Activated naive CD4-positive, alpha-beta T cell treated with anti-CD3 and anti-CD28 coated beads for 36 hours (primary cell): ENCODE measurements at places on chromosomes 4 and X.

DNA sequence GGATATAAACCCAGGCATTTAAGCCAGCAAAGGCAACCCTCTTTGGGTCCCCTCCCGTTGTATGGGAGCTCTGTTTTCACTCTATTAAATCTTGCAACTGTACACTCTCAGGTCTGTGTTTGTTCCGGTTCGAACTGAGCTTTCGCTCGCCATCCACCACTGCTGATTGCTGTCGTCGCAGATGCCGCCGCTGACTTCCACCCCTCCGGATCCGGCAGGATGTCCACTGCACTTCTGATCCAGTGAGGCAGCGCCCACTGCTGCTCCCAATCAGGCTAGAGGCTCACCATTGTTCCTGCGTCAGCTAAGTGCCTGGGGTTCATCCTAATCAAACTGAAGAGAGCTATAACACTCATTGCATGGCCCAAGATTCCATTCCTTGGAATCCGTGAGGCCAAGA is 49.2 kb downstream of the ENOPH1 start:
- no peaks in the 10 kb centered on the region for H3K27me3 ChIP-seq
- H3K36me3 ChIP-seq, result peaks cover 23% of the 10 kb centered on the region
- no peak overlapping the region for H3K4me3 ChIP-seq
- H3K27ac ChIP-seq, result no peak overlapping the region
- DNase-seq, result no peak

- H3K4me1 ChIP-seq, result no peaks in the 10 kb centered on the region
- no peaks in the 10 kb centered on the region for H3K36me3 ChIP-seq
- H3K4me3 ChIP-seq, result no peak overlapping the region
- DNase-seq, result no peak
- H3K27me3 ChIP-seq, result no peaks in the 10 kb centered on the region
- no peak overlapping the region for H3K27ac ChIP-seq
These were observed 32.7 kb upstream of the JADE1 start for GRCh38 chr4:128776794-128777216.

DNA sequence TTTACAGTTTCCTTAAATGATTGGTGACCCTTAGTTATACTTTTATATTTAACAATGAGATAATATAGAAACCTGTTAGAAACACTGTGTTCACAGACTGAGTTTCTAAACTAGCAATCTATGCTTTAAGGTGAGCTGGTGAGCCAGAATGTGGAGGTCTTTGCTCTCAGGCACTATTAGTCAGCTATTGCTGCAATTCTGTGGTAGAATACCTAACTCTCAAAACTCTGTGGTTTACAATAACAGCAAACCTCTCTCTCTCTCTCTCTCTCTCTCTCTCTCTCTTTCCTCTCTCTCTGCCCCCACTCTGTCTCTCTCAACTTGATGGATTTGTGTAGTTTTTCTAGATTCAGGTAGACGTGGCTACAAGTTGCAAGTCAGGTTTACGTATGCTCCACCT is 17.6 kb upstream of the LCORL start:
- H3K4me1 ChIP-seq, result no peaks in the 10 kb centered on the region
- H3K27ac ChIP-seq, result no peak overlapping the region
- peaks cover 22% of the 10 kb centered on the region for H3K27me3 ChIP-seq

DNA sequence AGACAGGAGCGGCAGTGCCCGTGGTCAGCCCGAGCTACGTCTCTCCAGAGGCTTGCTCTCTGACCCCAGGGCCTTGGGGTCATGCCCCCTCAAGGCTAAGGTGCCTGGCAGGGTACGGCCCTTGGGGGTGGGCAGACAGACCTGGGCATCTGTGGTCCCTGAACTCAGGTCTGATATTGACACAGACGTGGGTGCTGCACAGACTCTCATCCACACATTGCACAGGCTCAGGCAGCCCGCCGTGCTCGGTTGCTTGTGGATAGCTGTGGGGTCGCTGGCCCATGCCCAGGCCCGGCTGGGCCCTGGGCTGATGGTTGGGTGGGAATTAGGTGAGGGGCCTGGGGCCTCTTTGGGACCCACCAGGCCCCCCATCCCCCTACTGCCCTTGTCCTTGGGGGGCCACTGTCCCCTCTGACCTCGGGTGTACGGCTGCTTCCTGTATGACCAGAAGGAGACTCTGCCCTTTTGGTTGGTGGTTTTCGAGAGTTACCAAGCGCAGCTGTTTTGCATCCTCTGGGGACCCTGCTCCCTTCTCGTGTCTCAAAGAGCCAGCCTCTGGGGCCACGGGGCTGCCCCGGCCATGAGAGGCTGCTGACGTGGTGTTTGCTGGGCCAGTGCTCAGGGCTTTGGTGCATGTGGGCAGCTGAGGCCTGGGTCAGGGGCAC is 10.1 kb downstream of the FGFRL1 start:
- peaks cover 7% of the 10 kb centered on the region for H3K4me1 ChIP-seq
- peaks cover 5% of the 10 kb centered on the region for H3K36me3 ChIP-seq
- H3K27me3 ChIP-seq, result no peaks in the 10 kb centered on the region
- H3K4me3 ChIP-seq, result no peak overlapping the region

- no peaks in the 10 kb centered on the region for H3K4me1 ChIP-seq
- DNase-seq, result no peak
- H3K4me3 ChIP-seq, result no peak overlapping the region
- H3K27me3 ChIP-seq, result no peaks in the 10 kb centered on the region
- no peaks in the 10 kb centered on the region for H3K36me3 ChIP-seq
- H3K27ac ChIP-seq, result no peak overlapping the region
These were observed 207.8 kb upstream of the DCAF8L1 start for GRCh38 chrX:28189011-28189410.

DNA sequence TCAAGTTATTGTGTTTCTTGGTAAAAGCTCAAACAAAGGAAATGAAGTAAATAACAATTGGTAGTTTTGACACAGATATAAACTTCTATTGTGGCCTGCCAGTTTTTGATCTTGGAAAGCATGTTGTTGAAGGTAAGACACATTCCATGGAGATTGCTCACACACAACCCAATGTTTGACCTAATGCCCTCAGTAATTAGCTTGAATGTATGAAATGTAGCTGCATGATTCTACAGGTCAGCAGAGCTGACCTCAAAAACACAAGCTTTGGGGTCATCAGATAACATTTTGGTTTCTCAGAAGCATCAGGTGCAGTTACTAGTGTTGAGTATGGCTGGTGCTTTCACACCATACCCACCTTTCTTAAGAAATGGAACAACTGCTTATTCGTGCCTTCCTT is 16.5 kb downstream of the GPR173 start:
- DNase-seq, result no peak
- H3K4me1 ChIP-seq, result no peaks in the 10 kb centered on the region
- H3K4me3 ChIP-seq, result no peak overlapping the region
- H3K27me3 ChIP-seq, result no peaks in the 10 kb centered on the region
- no peaks in the 10 kb centered on the region for H3K36me3 ChIP-seq

- H3K4me3 ChIP-seq, result no peak overlapping the region
- H3K4me1 ChIP-seq, result peaks cover 16% of the 10 kb centered on the region
- H3K36me3 ChIP-seq, result peaks cover 4% of the 10 kb centered on the region
- peaks cover 44% of the 10 kb centered on the region for H3K27me3 ChIP-seq
- no peak overlapping the region for H3K27ac ChIP-seq
These were observed 53.9 kb upstream of the PDLIM3 start for GRCh38 chr4:185589067-185589836.

DNA sequence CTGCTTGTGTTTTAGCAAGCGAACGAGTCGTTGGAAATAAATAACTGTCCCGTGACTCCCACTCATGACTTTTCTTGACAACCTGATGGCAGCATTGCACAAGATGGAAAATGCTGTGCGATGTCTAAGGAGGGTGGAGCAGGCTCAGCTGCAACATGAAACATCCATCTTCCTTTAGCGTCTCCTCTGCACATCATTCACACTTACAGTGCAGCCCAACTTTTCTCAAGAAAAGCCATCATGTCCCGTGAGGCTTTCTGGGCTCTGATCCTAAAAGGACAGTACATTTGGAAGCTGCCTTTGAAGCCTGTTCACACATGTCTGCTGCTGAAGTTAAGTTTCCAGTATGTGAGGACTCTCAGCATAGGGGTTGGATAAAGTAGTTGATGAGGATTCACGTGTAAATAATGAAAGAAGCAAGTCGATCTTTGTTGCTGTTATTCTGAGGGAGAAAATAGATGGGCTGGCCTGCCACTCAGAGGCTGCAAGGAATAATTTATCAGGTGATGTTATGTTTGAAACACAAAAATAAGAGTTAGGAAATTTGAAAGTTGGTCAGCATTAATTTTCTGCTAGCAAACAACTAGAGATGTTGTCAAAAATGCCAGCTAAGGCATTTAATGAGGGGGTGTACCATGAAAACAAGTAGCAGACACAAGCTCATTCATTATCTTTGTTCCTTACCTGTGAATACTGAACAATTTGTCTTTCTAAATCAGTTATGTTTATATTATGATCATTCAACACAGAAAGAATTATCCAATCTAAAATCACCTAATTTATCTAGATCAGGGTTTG is 328.7 kb upstream of the ZFP42 start:
- no peak overlapping the region for H3K27ac ChIP-seq
- no peaks in the 10 kb centered on the region for H3K4me1 ChIP-seq
- no peak overlapping the region for H3K4me3 ChIP-seq

DNA sequence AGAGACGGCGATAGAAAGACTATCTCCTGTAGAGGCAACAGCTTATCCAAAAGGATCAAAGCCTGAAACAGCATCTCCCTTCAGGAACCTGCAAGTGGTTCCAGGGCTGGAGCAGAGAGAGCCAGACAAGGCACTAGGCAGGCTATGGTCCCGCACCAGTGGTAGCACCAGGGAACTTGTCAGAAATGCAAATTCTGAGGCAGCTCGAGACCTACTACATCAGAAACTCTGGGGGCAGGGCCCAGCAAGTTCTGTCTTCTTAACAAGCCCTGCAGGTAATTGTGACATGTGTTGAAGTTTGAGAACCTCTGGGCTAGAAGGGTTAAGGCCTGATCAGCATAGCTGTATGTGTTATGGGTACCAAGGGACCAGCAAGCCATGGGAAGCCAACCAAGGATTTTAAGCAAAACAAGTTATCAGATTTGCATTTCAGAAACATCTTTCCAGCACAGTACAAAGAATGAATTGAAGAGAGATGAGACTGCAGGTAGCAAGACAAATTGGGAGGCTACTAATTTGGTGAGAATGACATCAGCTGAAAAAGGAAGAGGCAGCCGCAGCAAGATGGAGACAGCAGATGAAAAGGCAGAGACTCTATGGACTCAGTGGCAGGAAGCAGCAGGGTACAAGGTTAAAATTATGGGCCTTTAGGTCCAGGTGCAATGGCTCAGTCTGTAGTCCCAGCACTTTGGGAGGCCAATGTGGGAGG is 139.7 kb downstream of the TSPAN5 start:
- no peak for DNase-seq
- H3K36me3 ChIP-seq, result peaks cover 2% of the 10 kb centered on the region
- no peaks in the 10 kb centered on the region for H3K27me3 ChIP-seq
- no peak overlapping the region for H3K4me3 ChIP-seq

GRCh38 chrX:46500054-46500453 is 45.2 kb downstream of the ZNF674 start:
- no peak overlapping the region for H3K27ac ChIP-seq
- H3K4me3 ChIP-seq, result no peak overlapping the region
- H3K36me3 ChIP-seq, result peaks cover 35% of the 10 kb centered on the region
- no peak for DNase-seq
- no peaks in the 10 kb centered on the region for H3K4me1 ChIP-seq
- no peaks in the 10 kb centered on the region for H3K27me3 ChIP-seq

DNA sequence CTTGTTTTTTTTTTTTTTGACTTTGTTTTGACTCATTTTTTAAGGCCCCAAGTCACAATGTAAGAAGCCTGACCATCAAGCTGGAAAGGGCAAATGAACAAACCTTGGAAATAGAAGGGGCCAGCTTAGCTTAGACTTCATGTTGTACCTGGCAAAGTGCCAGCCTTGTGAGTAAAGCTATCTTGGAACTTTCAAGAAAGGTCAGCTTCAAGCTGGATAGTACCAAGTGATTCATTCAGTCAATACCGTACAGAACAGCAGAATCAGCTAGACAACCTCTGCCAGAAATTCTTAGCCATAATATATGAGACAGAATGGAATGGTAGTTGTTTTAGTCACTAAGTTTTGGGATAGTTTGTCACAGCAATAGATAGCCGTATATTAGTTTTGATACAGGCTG is 1492.2 kb upstream of the TENM3 start:
- no peak overlapping the region for H3K4me3 ChIP-seq
- no peaks in the 10 kb centered on the region for H3K36me3 ChIP-seq
- H3K27ac ChIP-seq, result no peak overlapping the region
- no peaks in the 10 kb centered on the region for H3K27me3 ChIP-seq
- DNase-seq, result no peak

DNA sequence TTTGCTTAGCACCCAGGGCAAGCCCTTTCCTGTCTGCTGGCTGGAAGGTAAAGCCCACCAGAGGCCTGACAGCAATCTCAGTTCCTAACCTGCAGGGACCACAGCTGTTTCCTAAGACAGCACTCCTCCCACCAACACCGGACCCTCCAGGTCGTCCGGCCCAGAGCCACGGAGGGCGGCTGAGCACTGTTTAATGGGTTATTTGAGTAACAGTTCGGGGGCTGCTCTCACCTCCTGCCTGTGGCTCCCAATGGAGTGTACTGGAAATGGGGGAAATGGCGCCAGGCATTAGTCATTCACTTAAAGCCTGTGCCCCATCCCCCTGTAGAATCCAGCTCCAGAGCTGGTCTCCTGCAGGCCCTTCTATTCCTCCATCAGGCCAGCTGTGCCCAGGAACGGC is 81.6 kb upstream of the ADRA2C start:
- no peak overlapping the region for H3K4me3 ChIP-seq
- no peaks in the 10 kb centered on the region for H3K27me3 ChIP-seq
- no peak overlapping the region for H3K27ac ChIP-seq
- no peaks in the 10 kb centered on the region for H3K36me3 ChIP-seq
- no peaks in the 10 kb centered on the region for H3K4me1 ChIP-seq

GRCh38 chrX:121949041-121949760 is 901.8 kb downstream of the GLUD2 start:
- no peaks in the 10 kb centered on the region for H3K36me3 ChIP-seq
- DNase-seq, result no peak
- H3K4me3 ChIP-seq, result no peak overlapping the region
- no peaks in the 10 kb centered on the region for H3K27me3 ChIP-seq
- H3K4me1 ChIP-seq, result no peaks in the 10 kb centered on the region

- H3K27me3 ChIP-seq, result peaks cover 16% of the 10 kb centered on the region
- H3K4me1 ChIP-seq, result peaks cover 8% of the 10 kb centered on the region
- H3K27ac ChIP-seq, result no peak overlapping the region
- no peaks in the 10 kb centered on the region for H3K36me3 ChIP-seq
These were observed 11.4 kb upstream of the FGF2 start for GRCh38 chr4:122815248-122815647.

GRCh38 chr4:148238086-148238485 is 204.1 kb downstream of the NR3C2 start:
- peaks cover 4% of the 10 kb centered on the region for H3K36me3 ChIP-seq
- no peaks in the 10 kb centered on the region for H3K27me3 ChIP-seq
- no peak overlapping the region for H3K27ac ChIP-seq
- no peak overlapping the region for H3K4me3 ChIP-seq

GRCh38 chr4:4490041-4490440 is 51.8 kb downstream of the STX18 start:
- H3K4me1 ChIP-seq, result peaks cover 8% of the 10 kb centered on the region
- H3K27ac ChIP-seq, result no peak overlapping the region
- no peak overlapping the region for H3K4me3 ChIP-seq
- no peaks in the 10 kb centered on the region for H3K27me3 ChIP-seq

DNA sequence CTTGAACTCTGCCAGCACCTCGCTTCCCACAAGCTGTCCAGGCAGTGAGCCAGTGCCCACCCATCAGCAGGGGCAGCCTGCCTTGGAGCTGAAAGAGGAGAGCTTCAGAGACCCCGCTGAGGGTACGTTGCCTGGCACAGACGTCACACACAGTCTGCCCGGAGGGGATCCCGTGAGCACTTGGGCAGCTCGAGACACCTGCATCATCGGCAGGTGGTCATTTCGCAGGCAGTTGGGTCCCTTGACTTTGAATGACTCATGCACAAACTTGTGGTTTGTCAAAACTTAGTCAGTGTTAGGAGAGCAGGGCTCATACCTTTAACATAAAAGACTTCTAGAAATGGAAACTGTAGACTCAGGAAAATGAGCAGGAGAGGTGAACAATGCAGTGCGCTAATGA is 9.9 kb downstream of the TACC3 start:
- H3K4me1 ChIP-seq, result peaks cover 48% of the 10 kb centered on the region
- no peak overlapping the region for H3K4me3 ChIP-seq
- H3K36me3 ChIP-seq, result peaks cover 73% of the 10 kb centered on the region
- peak; percentile 32 for DNase-seq
- H3K27me3 ChIP-seq, result no peaks in the 10 kb centered on the region
